ENCODE measurements at places on chromosomes 3 and 15.

DNA sequence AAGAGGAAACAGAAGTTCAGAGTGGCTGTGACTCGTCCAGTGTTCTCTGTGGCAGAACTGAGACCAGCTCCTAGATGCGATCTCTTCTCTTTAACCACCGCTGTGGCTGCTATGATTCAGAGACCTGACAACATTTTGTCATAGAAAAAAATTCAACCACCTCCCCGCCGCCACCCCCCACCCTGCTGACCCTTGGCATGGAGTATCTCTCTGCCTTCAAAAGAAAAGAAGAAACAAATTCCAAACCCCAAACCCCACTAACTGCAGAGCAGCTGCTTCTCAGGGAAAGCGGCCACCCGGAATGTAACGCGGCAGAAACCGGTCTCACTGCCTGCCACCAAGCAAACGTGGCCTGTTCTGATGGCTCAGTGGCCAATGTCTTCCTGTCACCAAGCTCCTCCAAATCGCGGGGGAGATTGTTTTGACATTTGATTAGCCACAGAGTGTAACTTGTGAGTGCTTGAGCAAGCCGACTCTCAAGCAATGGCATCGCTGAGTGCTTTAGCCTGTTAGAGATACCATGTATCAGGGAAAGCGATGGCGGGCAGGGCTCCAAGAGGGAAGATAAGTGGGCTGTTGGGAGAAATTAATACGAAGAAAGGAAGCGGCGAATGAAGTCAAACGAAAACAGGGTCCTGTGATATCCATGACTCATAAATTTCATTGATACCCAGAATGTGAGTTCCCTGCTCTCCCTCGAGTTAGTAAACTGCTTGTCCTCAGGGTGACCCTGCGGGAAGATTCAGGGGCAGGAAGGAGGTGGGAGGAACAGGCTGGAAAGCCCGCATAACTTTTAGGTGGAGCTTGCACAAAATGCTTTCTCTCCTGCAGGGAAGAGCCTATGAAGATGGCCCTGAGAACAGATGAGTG, 44.8 kb upstream of the TLE3 start:
- peak; percentile 65 for DNase-seq

DNA sequence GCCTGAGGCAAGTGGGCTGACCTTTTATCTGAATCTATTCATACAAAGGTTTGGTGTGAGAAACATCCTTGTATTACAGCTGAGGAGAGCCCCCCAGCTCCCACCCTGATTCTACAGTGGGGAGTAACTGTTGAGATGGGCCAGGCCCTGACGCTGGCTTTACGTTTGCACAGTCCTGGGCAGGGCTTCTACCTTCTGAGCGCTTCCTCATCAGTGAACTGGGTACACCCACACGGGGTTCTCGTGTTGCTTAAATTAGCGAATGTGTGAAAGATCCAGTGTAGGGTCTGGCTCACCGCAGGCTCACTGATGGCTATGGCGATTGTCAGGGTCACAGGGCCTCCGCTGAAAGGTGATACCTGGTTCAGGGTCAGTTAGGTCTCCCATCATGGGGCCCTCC, 7.3 kb upstream of the GHRL start:
- DNase-seq = no peak

- DNase-seq = no peak
Measured at GRCh38 chr3:190180268-190180667, 59.6 kb upstream of the P3H2 start.

DNA sequence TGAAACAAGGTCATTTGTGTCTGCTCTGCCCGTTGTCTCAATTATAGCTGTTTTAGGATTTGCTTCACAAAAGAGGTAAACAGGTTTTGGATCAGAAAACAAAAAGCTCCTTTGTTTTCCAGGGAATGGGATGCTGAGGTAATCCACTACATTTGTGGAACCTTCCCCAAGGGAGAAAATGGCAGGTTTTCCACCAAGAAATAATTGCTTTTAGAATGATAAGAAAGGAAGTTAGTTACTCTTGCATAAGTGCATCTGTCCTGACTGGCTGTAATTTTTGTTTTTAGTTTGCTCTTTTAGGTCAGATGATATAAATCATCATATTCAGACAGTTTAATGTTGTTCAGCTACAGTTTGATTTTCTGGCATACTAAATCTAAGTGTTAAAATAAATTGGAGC, 198.5 kb upstream of the COL8A1 start:
- DNase-seq = no peak

DNA sequence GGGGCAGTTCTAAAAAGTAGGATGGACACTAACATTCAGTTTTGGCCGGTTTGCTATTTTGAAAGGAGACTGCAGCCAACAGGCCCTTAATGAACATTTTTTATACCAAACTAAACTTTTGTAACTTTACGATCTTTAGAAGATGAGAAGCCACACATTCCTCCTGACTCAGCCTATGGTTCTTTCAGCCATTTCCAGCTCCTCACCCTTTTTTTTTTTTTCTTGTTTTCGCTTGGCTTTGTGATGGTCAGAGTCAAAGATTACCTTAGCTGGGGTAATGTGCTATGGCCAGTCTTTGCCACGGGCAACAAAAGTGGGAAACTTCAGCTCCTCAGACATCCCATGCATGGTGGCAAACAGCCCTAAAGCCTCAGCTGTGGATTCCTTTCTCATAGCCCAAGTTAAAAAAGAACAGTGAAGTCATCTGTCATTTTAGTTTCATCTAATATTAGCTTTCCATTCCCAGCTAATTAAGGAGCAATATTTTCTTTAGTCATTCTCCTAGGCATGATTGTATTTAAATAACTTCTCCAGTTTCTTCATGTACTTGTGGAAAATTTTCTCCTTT, 368.7 kb downstream of the MFSD1 start:
- DNase-seq = no peak

DNA sequence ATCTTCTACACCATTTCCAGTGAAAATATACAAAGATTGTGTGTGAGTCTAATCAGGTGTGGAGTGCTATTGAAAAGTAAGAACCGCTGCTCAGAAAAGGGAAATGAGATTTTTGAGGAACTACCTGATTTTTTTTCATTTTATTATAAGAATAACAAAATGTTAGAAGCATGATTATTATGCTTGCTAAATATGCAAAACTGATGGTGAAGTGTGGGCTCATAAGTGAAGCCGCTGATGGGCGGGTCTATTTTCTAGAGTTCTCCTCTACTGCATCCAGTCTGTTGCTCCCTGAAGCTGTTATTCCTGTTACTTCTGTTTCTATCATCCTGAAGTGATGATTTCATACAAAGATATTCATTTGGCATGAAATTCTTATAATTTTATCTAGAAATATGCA, 612.0 kb downstream of the CADM2 start:
- no peak for DNase-seq
